ENCODE measurements at places on chromosomes 7 and 10. TPM values are rescaled to one million over a fixed set of nuclear protein-coding genes. Genes with fewer than 3 reads are reported as not detected.

Gene TMEM184A
- total RNA-seq: 0.29 TPM

Gene LIPF
- total RNA-seq: 0.27 TPM

Gene LBX1
- 1.5 TPM for total RNA-seq

Gene ZNF273
- total RNA-seq: 5.0 TPM

Gene MRLN
- 1.7 TPM for total RNA-seq

Gene FZD8
- 3.9 TPM for total RNA-seq

Gene TRIM50
- not detected for total RNA-seq
